T-helper 9 cell (primary cell): ENCODE measurements at places on chromosomes 2 and 18.

GRCh38 chr2:16194931-16195680 is 254.8 kb downstream of the MYCN start:
- no peak for DNase-seq

GRCh38 chr2:29270701-29271121 is 155.5 kb downstream of the CLIP4 start:
- no peak for DNase-seq

DNA sequence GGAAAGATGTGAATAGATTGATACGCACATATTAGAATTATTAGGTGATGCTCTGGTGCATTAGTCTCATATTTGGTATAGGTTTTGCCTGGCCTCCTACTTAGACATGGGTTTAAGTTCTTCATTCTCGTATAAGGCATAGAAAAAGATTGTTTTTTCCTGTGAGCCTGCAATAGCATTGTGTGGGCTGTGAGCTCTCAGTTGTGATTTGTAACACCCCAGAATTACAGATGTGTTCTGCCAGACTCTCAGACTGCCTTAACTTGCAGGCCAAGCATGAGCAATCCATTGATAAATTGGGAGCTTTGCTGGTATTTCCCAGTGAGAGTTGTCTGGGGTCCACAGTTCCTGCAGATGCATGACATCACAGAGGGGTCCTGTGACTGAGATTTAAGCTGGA is 95.7 kb downstream of the MAPRE2 start:
- no peak for DNase-seq

GRCh38 chr18:36120297-36120696 is 8.8 kb downstream of the SLC39A6 start:
- DNase-seq = no peak

DNA sequence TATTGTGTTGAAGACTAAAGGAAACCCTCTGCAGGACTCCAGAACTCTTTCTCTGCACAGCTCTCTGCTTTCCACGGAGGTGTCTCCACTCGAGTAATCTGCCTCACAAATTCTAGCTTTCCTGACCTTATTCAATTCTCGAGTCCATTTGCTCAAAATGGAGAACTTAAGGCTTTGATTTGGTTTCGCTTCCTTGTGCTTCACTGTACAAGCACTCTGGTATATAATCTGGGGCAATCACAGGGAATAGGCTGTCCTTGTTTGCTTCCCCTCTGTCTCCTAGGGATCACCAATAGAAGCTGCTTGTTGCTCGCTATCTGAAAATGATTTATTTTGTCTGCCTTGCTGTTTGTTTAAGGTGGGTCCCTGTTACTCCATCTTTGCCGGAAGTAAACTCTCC is 129.1 kb upstream of the DOCK10 start:
- no peak for DNase-seq

- no peak for DNase-seq
Measured at GRCh38 chr18:8609659-8610458, 622 bp downstream of the RAB12 start.

DNA sequence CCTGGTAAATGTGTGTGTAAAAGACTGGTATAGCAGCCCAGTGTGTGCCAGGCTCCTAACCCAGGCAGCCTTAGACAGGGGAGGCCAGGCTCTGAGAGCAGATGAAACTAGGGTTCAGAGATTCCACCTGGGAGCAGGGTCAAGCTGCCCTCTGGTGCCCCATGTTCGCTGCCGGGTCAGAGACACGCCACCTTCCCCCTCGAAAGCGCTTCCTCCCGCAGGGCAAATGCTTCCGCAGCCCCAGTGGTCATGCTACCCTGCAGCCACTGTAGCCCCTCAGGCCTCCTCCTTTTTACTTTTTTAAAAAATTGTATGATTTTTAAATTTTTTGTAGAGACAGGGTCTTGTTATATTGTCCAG is 10.6 kb upstream of the KLF11 start:
- DNase-seq = no peak

DNA sequence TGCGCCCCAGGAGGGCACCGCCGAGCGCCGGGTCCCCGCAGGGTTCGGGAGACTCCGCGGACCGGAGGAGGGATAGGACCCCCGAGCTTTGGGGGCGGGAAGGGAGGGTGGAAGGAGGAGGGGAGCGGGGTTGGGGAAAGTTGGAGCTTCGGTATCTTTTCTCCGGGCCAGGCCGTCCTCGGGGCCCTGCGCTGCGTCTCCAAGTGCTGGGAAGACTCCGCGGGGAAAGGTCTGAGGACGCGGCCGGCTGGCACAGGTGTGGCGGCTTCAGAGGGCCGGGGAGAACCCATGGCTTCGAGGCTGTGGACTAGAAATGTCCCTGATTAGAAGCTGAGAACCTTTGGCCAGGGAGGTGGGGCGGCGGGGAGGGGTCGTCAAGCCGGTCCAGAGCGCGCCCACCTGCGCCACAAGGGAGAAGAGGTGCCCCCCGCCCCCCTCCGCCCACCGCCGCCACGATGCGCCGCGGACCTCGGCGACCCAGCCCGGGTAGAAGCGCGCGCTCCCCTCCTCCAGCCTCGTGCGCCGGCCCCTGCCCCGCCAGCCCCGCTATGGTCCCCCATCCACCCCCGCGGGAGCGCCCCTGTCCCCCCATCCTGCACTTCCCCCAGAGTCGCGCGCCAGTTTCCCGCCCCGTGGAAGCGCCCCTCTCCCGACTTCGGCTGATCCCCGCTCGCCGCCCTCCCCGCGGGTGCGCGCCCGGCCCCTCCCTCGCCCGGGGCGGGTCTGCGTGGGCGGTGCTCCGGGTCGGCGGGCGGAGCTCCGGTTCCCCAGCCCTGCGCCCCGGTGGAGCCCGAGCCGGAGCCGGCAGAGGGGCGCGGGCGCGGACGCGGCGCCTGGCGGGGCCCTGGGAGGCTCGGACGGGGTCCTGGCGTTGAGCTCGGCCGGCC is at the start of gene SNTG2:
TSS of gene SNTG2 (plus strand) at position 770 of the 887 bp plus-strand sequence. CDS start 148 bp downstream, outside the sequence.
- peak; percentile 33 for DNase-seq

- no peak for DNase-seq
Measured at GRCh38 chr18:56246916-56247315, 391.5 kb downstream of the TXNL1 start.

DNA sequence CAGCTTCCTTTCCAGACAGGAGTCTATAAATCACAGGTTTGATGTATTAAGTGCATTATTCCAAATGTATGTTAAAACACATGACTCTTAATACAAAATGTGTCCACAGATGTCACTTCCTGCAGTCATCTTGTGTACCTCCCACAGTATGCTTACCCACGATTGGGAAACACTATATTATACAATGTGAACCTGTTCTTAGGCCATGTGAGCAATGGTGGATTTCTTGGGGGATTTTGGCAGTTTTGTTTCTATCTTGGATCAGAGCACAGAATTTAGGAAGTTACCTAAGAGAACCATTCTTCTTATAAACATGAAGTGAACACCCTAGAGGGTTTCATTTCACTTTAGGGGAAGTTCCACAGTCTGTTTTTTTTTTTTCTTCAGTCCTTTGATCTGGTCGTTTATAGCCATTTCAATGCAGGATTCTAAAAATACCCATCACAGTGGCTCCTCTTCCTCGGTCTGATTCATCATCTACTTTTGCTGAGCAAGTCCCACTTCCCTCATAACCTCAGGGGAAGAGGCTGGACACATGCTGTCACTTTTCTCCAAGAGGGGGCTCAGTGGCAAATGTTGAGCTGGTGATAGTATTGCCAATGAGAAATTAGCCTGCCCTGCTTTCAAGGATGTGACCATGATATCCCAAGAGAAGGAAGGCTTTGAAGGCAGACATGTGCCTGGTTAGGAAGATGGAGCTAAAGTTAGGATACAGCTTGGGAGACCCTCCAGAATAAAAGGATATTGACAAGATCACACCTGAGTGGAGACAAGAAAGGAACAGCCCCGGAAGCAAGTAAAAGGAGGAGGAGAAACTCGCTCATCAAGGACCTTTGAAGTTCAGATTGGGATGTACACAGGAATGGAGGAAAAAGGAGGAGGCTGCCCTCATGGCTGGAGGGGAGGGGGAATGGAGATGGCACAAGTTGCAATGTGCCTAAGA is 22.6 kb downstream of the PLEK start:
- no peak for DNase-seq

- peak; percentile 16 for DNase-seq
Measured at GRCh38 chr2:197705912-197706838, 1.0 kb downstream of the MARS2 start.

- no peak for DNase-seq
Measured at GRCh38 chr2:231526341-231527090, 3.7 kb downstream of the NMUR1 start.

- no peak for DNase-seq
Measured at GRCh38 chr2:198712485-198712884, 745.3 kb downstream of the SATB2 start.

DNA sequence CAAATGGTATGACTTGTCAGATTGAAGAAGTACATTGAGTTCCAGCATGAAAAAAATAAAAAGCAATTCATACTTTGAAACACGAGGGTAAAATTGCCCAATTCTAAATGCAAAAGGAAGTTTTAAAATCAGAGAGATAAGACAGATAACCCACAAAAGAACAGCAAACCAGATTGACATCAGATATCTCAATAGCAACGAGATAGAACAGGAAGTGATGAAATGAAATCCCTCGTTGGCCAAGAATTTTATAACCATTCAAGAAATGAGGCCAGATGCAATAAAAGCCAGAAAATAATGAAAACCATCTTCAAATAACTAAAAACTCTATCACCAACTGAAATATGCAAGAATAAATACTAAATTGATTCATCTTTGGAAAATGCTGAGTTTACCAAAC is 172.8 kb downstream of the CD226 start:
- DNase-seq = no peak

DNA sequence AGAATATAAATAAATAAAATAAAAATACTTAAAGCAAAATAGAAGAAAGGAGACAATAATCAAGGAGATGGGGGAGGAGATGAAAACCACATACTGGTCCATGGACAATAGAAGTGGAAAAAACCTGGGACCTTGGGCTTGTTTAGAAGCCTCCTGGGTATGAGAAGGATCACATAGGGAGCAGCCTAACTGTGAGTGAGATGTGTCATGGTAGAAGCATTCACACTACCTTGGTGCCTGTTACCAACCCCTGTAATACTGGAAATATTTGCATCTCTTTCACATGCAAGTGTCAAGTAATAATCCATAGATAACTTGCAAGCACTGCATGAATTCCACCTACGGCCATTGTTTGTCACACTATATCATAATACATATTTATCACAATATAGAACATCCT is 23.2 kb upstream of the RNF103 start:
- DNase-seq = no peak

DNA sequence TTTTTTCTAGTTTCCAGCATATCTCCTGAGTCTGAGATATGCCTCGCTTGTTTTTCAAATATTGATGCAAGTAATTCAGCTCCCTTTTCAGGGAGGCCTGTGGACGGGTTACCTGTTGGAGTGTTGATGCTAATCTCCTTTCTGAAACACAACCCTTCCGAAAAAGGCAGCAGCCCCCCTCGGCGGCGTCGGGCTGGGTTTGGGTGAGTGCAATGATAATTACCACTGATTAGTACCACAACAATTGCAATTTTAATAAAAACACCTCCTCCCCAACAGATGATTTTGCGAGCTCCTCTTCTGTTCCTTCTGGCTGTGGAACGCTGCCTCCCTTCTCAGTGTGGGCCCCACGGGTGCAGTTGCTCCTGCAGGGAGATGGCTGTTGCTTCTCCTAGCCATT is 66.3 kb downstream of the PTGR3 start:
- no peak for DNase-seq
